ENCODE measurements at places on chromosomes 7 and 10. TPM values are rescaled to one million over a fixed set of nuclear protein-coding genes. Genes with fewer than 3 reads are reported as not detected.

- DNase-seq = no peak
Observed at GRCh38 chr10:100653238-100653956, 92.0 kb upstream of the PAX2 start.

DNA sequence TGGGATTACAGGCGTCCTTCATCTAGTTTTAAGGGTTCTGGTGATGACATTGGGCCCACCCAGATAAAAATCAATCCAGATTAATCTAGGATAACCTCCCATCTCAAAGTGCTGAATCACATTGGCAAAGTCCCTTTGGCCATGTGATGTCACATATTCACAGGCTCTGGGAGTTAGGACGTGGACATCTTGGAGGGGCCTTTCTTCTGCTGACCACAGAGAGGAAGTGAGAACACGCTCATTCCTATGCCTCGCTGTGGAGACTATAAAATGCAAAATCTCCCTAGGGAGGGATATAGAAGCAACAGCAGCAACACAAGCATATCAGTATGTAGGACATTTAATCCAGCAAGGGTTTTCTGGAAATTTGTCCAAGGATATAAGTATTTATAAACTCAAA lies 266.0 kb upstream of the PITRM1 start:
- no peak for DNase-seq

DNA sequence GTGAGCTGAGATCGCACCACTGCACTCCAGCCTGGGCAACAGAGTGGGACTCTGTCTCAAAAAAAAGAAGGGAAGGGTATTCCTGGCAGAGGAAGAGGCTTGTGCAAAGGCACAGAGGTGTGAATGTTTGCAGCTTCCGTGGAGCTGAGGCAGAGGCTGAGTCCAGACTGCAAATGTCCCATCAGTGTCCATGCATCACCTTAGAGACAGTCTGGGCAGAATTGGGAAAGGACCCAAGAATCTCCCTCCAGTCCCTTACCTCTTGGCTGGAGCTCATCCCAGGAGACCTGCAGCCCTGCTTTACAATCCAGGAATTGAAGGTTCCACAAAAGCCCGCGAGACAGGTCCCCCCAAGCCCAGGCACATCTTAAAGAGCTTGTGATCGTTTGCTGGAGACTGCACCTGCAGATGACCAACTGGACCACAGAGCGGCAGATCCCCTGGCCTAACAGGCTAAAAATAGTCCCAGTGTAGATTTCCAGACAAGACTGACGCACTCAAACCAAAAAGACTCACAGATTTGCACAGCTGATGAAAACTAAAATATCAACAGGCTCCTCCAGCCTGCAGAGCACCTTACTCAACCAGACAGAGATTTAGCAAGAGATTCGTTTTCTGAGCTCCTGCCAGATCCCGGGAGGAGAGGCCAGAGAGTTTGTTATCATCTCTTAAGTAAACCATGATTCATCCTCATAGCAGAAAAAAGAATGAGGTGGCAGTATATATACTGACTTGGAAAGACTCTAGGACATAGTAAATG lies 22.9 kb upstream of the NANOS1 start:
- DNase-seq = no peak

GRCh38 chr7:99395616-99396327 lies 12.6 kb downstream of the PDAP1 start:
- no peak for DNase-seq

- DNase-seq = peak; percentile 48
Observed at GRCh38 chr7:36523371-36524101, 133.9 kb downstream of the ANLN start.

DNA sequence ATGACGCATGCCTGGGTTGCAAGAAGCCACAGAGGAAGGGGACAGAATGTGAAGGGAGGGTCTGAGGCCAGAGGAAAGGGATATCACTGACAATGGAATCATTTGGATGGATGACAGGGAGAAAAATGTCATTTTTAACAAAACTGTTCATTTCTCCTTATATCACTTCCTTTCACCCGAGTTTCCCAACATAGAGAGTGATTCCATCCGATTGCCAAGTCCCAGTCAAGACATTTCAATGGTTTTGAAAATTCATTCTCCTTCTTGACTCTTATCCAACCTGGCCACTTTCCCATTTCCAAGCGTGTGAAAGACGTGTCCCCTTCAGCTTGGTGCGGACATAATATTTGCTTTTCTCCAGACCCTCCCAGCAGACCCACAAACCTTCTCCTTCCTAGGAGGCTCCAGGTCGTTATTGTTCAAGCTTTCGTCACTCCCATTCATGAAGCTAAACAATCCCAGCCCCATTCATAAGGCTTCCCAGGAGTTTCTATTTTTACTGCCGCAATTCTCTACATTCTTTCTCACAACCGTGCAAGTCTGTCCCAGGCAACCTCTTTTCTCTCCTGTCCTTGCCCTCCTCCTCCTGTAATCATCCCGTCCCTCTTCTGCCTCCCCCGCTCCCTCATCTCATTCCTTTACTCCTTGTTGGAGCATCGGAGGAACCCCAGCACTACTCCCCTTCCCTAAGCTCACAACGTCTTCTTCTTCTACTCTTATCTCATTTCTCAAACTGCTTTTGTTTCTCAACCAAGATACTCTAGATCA lies 301.3 kb upstream of the KLF6 start:
- DNase-seq = peak; percentile 23

- DNase-seq = no peak
Observed at GRCh38 chr10:120746001-120746777, 105.0 kb upstream of the WDR11 start.

DNA sequence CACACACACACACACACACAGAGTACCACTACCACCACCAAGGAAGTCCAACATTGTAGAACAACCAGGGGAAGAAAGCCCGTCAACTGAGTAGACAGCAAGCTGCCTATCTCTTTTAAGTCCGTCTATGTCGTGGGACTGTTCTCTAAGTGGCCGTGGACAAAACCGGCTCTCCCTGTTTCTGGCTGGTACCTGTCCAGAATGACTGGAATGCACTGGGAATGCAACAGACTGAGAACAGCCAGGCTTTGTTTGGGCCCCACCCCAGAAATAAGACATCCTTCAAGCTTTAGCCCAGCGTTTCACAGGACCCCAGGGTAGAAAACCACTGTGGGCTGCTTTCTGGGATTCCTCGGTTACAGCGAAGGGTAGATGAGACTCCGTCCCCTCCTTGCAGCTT lies 203.6 kb downstream of the TCERG1L start:
- no peak for DNase-seq

DNA sequence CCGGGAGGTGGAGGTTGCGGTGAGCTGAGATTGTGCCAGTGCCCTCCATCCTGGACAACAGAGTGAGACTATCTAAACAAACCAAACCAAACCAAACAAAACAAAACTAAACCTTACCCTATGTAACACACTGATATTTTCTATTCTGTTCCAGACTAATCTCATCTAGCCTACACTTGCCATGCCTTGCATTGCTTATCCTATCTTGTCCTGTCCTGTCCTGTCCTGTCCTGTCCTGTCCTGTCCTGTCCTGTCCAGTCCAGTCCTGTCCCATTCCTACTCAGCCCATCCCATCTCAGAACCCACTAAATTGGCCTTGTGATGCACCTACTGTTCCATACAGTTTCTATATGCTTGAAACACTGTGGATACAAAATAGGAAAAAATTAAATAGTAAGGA lies 64.7 kb upstream of the HDAC9 start:
- DNase-seq = no peak

GRCh38 chr7:30173058-30173897 lies 38.5 kb downstream of the MTURN start:
- peak; percentile 71 for DNase-seq

- DNase-seq = peak; percentile 77
Observed at GRCh38 chr10:122051609-122052385, 62.8 kb downstream of the TACC2 start.

GRCh38 chr7:157462840-157463239 lies 126.0 kb downstream of the DNAJB6 start:
- no peak for DNase-seq

DNA sequence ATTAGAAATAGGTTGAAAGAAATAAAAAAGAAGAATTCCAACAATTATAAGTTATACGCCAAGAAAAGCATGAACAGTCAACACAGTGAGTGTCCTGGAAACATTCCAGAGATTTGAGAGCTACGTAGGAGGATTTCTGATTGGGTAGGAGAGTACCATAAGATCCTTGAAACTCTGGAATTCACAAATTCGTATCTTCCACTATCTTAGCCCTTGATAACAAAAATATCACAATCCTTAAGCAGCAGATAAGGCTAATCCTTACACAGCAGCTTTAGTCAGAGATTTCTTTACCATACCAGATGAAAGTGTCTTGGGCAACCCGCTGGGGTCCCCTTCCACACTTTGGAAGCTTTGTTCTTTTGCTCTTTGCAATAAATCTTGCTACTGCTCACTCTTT lies 8.2 kb downstream of the TPK1 start:
- peak; percentile 7 for DNase-seq

- DNase-seq = no peak
Observed at GRCh38 chr10:117248750-117249465, 8.0 kb downstream of the SLC18A2 start.

- no peak for DNase-seq
Observed at GRCh38 chr10:21534280-21534586, 201 bp downstream of the MLLT10 start.

- DNase-seq = no peak
Observed at GRCh38 chr7:6159524-6160031, 112.8 kb downstream of the CYTH3 start.

DNA sequence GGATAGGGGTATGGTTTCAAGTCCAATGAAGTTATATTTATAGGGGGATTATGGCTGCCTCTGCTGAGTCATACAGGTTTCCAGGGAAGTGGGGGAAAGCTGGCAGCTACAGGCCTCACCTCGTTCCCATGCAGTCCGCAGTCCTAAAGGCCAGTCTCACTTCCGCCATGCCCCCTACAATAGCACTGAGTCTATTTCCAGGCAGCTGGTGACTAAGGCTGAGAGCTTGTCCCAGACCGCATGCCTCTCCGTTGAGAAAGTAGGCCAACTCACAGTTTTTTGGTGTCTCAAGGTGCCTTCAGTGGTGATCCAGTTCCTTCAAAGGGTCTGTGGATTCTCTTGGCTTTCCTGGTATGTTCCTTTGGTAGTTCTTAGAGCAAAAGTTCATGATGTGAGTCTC lies 203.9 kb upstream of the GLI3 start:
- DNase-seq = no peak

- no peak for DNase-seq
Observed at GRCh38 chr7:6477318-6477660, 29.5 kb upstream of the DAGLB start.

- peak; percentile 2 for DNase-seq
Observed at GRCh38 chr10:18610517-18610916, 40.9 kb downstream of the NSUN6 start.

DNA sequence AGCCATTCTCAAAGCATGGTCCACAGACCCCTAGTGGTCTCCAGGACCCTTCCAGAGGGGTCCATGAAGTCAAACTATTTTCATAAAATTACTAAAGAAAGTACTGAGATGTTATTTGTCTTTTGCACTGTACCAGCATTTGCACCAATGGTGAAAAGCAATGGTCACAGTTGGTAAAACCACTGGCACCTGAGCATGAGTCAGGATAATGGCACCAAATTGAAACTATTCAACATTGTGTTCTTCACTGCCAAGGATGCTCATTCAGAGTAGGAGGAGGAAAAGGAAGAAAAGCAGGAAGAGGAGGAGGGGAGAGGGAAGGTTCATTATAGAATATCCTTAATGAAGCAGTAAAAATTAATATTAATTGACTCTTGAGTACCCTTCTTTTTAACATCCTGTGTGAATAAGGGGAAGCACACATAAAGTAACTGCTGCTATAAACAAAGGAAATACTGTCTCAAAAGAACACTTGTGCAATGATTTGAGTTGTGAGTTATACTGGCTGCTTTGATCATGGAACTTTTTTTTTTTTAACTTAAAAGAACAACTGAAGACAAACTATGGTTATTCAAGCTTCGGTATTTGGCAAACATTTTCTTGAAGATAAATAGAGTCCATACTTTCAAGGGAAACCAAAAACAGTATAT lies 60.2 kb downstream of the MPP7 start:
- DNase-seq = no peak

GRCh38 chr10:76257816-76258215 lies 826.4 kb downstream of the LRMDA start:
- DNase-seq = no peak

GRCh38 chr7:75729851-75730274 lies 8.9 kb downstream of the HIP1 start:
- DNase-seq = no peak

DNA sequence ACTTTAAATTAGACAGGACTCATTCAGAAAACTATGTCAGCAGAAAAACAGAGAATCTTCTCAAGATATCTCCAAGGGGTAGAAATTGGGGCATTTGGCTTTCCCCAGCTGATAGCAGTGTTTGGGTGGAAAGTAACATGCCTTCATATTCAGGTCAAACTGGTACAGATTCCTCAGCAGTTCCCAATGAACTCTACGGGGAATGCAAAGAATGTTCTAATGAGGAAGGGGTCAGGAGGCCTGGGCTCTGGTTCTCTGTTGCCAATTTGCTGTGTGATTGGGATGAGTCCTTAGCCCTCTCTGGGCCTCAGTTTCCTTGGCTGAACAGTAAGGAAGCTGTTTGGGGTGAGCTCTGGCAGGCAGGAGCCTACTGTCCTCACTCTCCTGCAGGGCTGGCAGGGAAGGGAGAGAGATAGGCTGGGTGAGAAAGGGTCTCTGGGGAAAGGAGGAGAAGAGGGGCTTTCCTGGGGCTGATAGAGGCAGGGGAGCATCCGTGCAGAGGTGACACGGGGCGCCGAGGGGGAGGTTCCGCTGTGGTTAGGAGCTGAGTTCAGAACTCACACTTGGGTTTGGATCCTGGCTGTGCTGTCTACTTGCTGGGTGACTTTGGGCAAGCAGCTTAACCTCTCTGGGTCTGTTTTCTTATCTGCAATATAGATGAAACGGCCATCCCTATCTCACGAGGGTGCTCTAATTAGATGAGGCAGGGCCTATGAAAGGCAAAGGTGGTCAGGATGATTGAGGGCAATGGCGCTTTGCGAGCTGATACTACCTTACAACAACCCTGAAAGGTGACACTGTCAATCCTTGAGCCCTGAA lies 45.1 kb downstream of the SPOCK2 start:
- DNase-seq = no peak

DNA sequence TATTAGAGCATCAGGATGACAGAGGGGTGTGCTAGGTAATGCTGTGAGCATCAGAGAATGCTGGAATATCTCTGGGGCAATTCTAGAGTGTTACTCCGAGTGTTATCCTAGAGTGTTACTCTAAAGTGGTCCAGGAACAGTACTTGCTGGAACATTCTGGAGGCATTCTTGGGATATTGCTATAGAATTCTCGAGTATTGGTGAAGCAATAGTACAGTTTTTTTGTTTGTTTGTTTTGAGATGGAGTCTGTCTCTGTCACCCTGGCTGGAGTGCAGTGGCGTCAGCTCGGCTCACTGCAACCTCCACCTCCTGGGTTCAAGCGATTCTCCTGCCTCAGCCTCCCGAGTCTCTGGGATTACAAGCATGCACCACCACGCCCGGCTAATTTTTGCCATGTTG lies 12.6 kb downstream of the SSC4D start:
- no peak for DNase-seq

Gene NPY4R
- total RNA-seq = not detected

Gene CYP2C19
- not detected for total RNA-seq

Gene TRIM73
- total RNA-seq = 4.4 TPM

Gene KLLN
- total RNA-seq = 0.96 TPM

Gene MSMB
- total RNA-seq = not detected

Gene IFIT1B
- total RNA-seq = not detected

Gene GSAP
- 2.0 TPM for total RNA-seq

Gene MACROH2A2
- total RNA-seq = 159 TPM

Gene PPP3CB
- total RNA-seq = 47.0 TPM

Gene IGF2BP3
- total RNA-seq = 242 TPM

Gene LBX1
- total RNA-seq = not detected

Gene GRM3
- total RNA-seq = 13.6 TPM

Gene SPDYE6
- total RNA-seq = not detected

Gene FFAR4
- total RNA-seq = 0.04 TPM

Gene SPDYE1
- total RNA-seq = not detected

Gene NEUROD6
- not detected for total RNA-seq

Gene PTPRZ1
- 154 TPM for total RNA-seq
